ENCODE measurements at places on chromosomes 4 and X.

DNA sequence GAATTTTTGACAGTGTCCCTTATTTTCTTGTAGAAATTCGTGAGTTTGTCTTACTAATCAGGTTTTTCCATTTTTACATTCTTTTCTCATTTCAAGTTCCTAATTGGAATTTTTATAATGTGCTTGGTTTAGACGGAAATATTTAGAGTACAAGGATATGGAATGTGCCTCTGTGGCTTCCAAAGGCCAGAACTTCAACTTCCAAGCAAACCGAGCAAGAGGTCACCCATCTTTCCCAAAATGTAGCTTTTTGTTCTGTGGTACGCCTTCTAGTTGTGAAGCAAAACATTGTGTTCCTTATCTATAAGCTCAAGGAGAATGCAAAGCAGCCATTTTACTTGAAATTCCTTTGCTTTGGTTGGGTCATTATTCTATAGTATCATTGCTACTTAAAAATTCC lies 212.8 kb upstream of the PACRGL start:
- no peak for DNase-seq

GRCh38 chrX:20252381-20253231 lies 14.1 kb downstream of the RPS6KA3 start:
- DNase-seq: peak; percentile 72

DNA sequence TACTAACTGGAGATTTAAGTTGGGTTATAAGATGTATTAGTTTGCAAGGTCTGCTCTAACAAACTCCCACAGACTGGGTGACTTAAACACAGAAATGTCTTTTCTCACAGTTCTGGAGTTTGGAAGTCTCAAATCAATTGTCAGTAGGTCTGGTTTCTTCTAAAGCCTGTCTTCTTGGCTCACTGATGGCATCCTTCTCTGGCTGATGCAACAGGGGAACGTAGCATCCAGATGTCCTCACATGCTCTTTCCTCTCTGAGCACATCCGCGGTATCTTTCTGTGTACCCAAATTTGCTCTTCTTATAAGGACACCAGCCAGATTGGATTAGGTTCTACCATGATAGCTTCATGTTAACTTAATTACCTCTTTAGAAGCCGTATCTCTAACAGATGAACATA lies 63.2 kb upstream of the BMP3 start:
- no peak for DNase-seq

DNA sequence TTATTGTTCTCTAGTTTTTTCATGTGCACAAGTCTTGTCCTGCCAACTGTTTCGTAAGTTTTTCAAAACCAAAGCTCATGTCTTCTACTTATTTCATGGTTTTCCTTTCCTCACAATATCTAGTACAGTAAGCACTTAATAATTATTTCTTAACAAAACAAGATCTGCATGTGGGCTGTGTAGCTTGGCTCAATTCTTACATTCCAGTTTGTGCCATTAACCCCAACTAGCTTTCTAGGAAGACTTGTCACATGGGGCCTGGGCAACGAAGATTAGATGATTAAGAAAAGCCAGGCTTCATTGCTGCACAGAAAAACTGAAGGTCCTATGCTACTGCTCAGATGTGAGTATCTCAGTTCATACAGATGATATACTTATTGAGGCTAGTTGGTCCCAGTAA lies 155.3 kb upstream of the TEX13A start:
- no peak for DNase-seq

DNA sequence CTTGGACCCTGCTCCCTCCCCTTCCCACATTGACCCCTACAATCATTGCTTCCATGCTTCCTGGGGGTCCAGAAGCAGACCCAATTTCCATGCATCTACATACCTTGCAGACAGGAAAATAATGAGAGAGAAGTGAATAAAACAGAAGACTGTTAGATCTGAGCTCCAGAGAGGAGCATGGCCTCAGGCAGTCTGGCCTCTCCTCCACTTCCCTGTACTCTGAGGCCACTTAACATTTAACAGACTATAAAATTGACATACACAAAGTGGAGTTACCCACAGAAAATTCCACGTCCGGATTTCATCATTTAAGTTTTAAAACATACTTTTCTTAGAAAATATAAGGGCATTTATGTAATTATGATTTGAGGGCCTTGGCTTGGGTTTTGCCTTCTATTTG lies 2.1 kb upstream of the PRSS12 start:
- DNase-seq: no peak

DNA sequence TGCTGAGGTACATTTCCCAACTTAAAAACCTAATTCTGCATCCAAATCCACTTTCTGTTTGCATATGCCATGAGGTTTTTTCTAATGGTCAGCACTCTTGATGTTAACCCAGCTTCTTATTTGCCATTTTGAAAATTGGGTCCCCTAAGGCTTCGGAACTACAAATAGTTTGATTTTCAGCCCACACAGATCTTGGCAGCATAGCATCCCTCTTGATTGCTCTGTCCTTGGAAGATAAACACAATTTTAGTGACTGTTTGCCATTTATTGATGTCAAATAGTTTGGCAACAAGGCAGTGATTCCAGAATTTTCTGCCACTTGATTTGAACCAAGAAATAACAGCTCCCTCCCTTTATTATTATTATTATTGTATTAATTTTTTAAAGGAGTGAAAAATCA lies 696.9 kb downstream of the RAB28 start:
- DNase-seq: no peak

All from activated CD4-positive, alpha-beta T cell treated with anti-CD3 and anti-CD28 coated beads, Interleukin-2, amount 50 U/mL, for 16 hours (primary cell).